Neural progenitor cell (in vitro differentiated cells): ENCODE measurements at places on chromosomes 1 and 21. TPM values are rescaled to one million over a fixed set of nuclear protein-coding genes. Genes with fewer than 3 reads are reported as not detected.

DNA sequence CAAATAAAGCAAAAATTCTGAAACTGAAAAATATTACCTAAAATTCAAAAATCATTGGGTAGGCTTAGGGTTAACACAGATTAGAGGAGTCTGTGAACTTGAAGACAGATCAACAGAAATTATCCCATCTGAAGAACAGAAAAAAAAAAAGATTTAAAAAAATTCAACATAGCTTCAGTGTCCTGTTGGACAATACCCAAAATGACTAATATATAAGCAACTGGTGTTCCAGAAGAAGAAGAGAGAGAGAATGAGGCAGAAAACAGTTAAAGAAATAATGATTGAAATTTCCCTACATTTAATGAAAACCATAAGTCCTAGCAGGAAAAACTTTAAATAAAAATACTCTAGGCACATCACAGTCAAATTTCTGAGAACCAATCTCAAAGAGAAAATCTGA is 31.5 kb downstream of the TMCO1 start:
- H3K4me3 ChIP-seq, result no peak overlapping the region
- H3K4me1 ChIP-seq, result no peaks in the 10 kb centered on the region
- DNase-seq, result no peak

- H3K36me3 ChIP-seq, result no peaks in the 10 kb centered on the region
- no peaks in the 10 kb centered on the region for H3K27me3 ChIP-seq
- no peak for DNase-seq
Observed at GRCh38 chr1:44275991-44276405, 62.7 kb downstream of the DMAP1 start.

GRCh38 chr1:208079161-208079560 is 165.0 kb downstream of the PLXNA2 start:
- no peak for DNase-seq
- no peak overlapping the region for H3K4me3 ChIP-seq
- H3K27me3 ChIP-seq, result peaks cover 6% of the 10 kb centered on the region
- peaks cover 47% of the 10 kb centered on the region for H3K4me1 ChIP-seq
- H3K27ac ChIP-seq, result no peak overlapping the region

Gene ADCY10
- total RNA-seq, result not detected in 2 replicates

Gene RALGPS2
- total RNA-seq, result 46.8 and 78.7 TPM in 2 replicates

Gene RAP1GAP
- 2.6 and 3.9 TPM in 2 replicates for total RNA-seq

DNA sequence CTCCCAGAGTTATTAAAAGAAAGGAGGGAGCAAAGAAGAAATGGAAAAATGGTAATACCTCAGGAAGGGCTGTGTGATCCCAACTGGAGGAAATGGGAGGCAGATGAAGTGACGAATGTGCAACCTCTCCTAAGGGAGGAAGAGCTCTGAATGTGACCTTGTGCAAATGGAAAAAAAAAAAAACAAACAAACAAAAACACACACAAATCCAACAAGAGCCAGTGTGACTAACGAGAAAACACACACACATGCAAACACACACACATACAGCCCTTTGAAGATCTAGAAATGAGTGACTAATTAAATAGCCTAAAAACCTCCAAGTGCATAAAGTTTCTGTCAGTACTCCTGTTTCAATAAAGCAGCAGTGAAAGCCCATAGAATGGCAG is 49.0 kb downstream of the CCN1 start:
- H3K27ac ChIP-seq, result no peak overlapping the region
- no peaks in the 10 kb centered on the region for H3K36me3 ChIP-seq
- no peaks in the 10 kb centered on the region for H3K27me3 ChIP-seq
- H3K4me1 ChIP-seq, result peaks cover 9% of the 10 kb centered on the region
- no peak for DNase-seq

Gene SLC26A9
- not detected in 2 replicates for total RNA-seq

GRCh38 chr1:30135698-30136097 is 587.7 kb downstream of the MATN1 start:
- no peak overlapping the region for H3K4me3 ChIP-seq
- no peaks in the 10 kb centered on the region for H3K27me3 ChIP-seq
- no peak for DNase-seq
- H3K27ac ChIP-seq, result no peak overlapping the region
- H3K36me3 ChIP-seq, result no peaks in the 10 kb centered on the region

DNA sequence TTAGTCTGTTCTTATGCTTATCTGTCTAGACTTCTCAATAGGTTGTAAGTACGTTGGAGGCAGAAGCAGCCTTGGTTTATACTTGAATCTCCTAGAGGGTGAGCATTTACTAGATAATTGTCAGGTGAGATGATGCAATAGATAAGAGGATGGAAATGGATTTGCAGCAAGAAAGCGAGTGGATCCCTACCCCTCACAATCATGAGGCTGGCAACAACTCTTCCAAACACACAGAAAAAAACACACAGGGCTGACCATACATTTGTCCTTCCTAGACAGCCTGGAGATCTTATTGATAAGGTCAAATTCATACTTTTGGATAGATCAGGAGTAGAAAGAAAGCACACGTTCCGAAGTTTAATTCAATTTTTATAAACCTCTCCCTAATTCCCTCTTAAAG is 481.4 kb upstream of the CAMK1G start:
- H3K27me3 ChIP-seq, result no peaks in the 10 kb centered on the region
- H3K4me1 ChIP-seq, result peaks cover 9% of the 10 kb centered on the region
- H3K4me3 ChIP-seq, result no peak overlapping the region

GRCh38 chr21:40422896-40423635 is 423.9 kb downstream of the DSCAM start:
- no peak overlapping the region for H3K4me3 ChIP-seq
- H3K27ac ChIP-seq, result no peak overlapping the region
- H3K4me1 ChIP-seq, result no peaks in the 10 kb centered on the region
- no peaks in the 10 kb centered on the region for H3K36me3 ChIP-seq
- no peaks in the 10 kb centered on the region for H3K27me3 ChIP-seq

DNA sequence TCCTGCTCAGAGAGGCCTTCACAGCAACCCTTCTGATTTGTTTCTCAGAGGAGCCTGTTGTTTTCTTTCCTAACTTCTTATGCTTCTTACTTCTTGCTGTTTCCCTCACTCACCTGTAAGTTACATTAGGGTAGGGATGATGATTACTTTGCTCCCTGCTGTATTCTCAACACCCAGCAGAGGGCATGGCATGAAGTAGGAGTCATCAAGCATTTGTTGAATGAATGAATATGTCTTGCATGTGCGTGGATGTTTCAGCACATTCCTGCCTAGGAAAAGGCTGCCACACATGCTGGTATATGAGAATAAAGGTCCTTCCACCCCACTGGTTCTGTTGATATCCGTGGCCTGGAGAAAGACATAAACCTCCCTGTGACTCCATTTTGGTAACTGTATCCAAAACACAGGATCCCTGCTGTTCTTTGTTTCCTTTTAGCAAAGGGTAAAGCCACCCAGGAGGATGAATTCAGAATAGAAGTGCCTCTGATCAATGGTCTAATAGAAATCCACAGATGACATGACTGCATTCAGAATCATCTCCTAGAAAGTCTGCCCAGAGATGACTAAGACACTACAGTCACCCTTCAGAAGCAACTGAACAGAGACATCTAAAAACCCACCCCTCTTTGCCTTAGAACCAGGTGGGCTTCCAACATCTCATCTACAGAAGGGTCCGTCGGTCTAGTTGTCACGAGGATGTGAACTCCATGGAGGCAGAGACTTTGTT is 168.8 kb downstream of the ZSCAN20 start:
- no peak overlapping the region for H3K4me3 ChIP-seq
- H3K4me1 ChIP-seq, result peaks cover 5% of the 10 kb centered on the region
- H3K27me3 ChIP-seq, result no peaks in the 10 kb centered on the region
- no peak overlapping the region for H3K27ac ChIP-seq

Gene EXO1
- 32.2 and 54.8 TPM in 2 replicates for total RNA-seq

DNA sequence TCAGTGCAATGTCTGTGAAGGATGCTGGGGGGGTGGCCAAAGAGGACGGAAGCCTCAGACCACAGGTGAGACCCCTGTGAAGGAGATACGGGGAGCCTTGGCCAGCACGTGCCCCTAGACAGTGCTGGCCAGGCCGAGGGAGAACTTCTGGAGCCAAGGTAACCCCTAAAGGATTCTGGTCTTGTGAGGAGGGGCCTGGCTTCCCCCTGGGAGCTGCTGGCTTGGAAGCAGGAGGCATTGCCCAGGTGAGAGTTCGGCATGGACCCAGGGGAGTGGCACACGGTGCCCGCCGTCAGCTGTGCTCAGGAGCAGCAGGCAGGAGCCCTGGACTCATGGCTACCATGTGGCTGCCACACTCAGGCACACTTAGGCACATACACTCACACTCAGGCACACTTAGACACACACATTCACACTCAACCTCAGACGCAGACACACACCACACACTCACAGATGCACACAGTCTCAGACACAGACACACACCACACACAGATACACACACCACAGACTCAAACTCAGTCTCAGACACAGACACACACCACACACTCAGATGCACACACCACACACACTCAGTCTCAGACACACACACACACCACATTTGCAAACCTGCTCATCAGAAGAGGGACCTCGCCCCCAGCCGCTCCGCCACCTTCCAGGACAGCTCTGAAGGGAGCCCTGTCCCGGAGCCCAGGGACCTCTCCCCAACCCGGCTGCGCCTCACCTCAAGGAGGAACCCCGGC is 1.1 kb upstream of the COL6A2 start:
- H3K27me3 ChIP-seq, result peaks cover 56% of the 10 kb centered on the region
- H3K27ac ChIP-seq, result no peak overlapping the region
- H3K4me3 ChIP-seq, result peak overlapping the region; percentile 73
- no peaks in the 10 kb centered on the region for H3K4me1 ChIP-seq
- no peak for DNase-seq

DNA sequence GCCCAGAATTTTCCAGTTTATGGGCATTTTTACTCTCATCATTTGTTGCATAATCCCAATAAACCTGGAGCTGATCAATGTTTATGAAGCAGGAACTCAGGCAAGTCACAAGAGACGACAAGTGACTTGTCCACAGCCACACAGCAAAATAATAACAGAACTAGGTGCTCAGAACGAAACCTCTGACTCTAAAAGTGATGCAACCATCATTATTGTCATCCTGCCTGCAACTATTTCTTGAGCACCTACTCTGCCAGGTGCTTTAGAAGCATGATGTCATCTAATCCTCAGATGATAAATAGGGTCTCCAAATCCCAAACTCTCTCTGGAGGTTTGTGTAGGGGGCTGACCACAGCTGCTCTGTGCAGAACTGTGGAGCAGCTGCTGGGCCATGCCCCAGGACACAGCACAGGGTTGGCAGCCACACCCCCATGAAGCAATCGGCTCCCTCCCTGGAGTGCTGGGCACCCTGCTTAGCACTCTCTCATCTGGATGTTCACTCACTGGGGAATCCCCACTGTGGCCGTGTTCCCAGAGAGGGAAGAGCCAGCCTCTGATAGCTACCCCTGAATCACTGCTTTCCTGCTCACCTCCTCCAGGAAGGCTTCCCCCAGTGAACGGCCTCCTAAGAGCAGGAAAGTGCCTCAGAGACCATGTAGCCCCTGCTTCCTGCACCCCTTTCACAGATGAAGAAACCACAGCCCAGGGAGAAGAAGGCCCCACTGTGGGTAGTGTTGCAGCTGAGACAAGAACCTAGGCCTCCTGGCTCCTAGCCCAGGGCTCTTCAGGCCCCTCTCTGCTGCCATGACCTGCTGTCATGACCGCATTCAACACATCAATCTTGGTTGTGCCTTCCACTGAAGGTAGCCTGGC is 2.1 kb downstream of the TTC22 start:
- no peaks in the 10 kb centered on the region for H3K4me1 ChIP-seq
- no peak overlapping the region for H3K4me3 ChIP-seq
- no peaks in the 10 kb centered on the region for H3K36me3 ChIP-seq
- H3K27ac ChIP-seq, result no peak overlapping the region
- DNase-seq, result no peak

GRCh38 chr1:71046891-71047634 is 553 bp downstream of the PTGER3 start:
- H3K4me1 ChIP-seq, result no peaks in the 10 kb centered on the region
- H3K27me3 ChIP-seq, result peaks cover 45% of the 10 kb centered on the region
- peak; percentile 6 for DNase-seq

DNA sequence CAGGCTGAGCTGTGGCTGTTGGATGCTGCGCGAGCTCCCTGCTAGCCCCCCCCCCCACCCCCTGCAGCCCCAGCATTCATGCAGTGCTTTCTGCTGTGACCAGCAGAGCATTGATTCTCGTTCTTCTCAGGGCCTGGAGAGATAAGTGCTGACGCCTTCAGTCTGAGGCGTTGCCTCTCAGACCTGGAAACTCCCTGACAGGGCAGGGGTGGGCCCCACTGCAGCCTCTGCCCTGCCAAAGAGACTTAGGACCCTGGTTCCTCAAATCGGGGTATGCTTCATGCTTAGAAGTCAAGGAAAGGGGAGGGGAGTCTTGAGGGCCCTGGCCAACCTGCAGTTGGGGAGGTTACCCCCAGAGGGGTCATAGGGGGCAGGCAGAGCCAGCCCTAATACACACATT is 38.5 kb downstream of the PTPRF start:
- no peaks in the 10 kb centered on the region for H3K27me3 ChIP-seq
- no peak overlapping the region for H3K4me3 ChIP-seq
- no peaks in the 10 kb centered on the region for H3K36me3 ChIP-seq
- no peak overlapping the region for H3K27ac ChIP-seq

- no peaks in the 10 kb centered on the region for H3K27me3 ChIP-seq
- peaks cover 21% of the 10 kb centered on the region for H3K36me3 ChIP-seq
- DNase-seq, result peak; percentile 7
- no peak overlapping the region for H3K4me3 ChIP-seq
- H3K27ac ChIP-seq, result peak overlapping the region; percentile 61
Observed at GRCh38 chr1:154157520-154158306, 2.8 kb upstream of the NUP210L start.

Gene PEAR1
- 0.06 TPM in 1 of 2 replicates, not detected in the other for total RNA-seq

Gene TRIM46
- 3.9 and 10.2 TPM in 2 replicates for total RNA-seq

- H3K27me3 ChIP-seq, result no peaks in the 10 kb centered on the region
- H3K4me1 ChIP-seq, result peaks cover 26% of the 10 kb centered on the region
- H3K36me3 ChIP-seq, result no peaks in the 10 kb centered on the region
- H3K4me3 ChIP-seq, result no peak overlapping the region
- no peak for DNase-seq
Observed at GRCh38 chr1:208892147-208892546, 648.0 kb upstream of the PLXNA2 start.

DNA sequence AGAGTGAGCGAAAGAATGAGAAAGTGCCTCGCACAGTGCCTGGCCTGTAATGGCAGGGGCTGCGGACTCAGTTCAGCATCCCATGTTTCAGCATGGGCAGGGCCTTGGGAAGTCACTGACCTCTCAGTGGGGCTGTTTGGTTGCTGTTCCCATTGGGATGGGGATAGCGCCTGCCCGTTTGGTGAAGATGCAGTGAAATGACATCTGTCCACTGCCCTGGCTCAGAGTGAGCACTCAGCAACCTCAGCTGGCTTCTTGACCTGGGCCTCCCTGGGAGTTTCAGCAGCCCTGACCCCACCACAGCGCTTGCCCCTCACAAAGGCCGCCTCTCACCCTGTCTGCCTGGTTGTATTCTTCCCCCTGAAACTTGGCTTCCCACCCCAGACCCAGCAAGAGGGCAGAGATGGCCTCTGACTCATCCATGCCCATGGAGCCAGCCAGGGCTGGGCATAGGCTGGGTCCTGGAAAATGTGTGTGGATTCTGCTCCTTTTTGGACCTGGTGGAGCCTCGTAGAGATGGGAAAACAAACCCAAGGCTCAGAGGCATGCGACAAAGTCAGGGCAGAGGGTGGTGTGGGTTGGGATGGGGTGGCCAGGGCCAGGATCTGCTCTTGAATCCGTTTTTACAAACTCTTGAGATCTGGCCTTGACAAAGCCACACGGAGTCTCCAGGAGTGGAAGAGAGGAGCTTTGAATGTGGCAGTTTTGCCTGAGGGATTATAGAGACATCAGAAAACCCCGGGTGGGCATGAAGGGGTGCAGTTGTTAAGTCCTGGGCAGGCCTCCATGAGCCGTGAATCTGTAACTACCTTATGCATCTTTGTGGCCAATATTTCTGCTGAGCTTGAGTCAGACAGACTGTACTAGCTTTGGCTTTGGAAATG is 1.2 kb downstream of the XKR8 start:
- no peaks in the 10 kb centered on the region for H3K27me3 ChIP-seq
- peak overlapping the region; percentile 63 for H3K4me3 ChIP-seq
- DNase-seq, result peak; percentile 18
- H3K4me1 ChIP-seq, result no peaks in the 10 kb centered on the region
- H3K36me3 ChIP-seq, result no peaks in the 10 kb centered on the region
